ENCODE measurements at places on chromosomes 5 and 9. TPM values are rescaled to one million over a fixed set of nuclear protein-coding genes. Genes with fewer than 3 reads are reported as not detected.

Gene SLC4A9
- not detected for total RNA-seq

Gene BARHL1
- total RNA-seq: not detected

Gene LCN15
- not detected for total RNA-seq

Gene F12
- 1.7 TPM for total RNA-seq

Gene ST8SIA4
- 5.3 TPM for total RNA-seq

Gene TMC1
- total RNA-seq: 2.2 TPM

Gene AGXT2
- not detected for total RNA-seq

Gene TCF7
- 0.57 TPM for total RNA-seq

Gene IL9
- total RNA-seq: not detected

Gene AQP3
- 0.36 TPM for total RNA-seq

Gene PAM
- 142 TPM for total RNA-seq

Gene ALDOB
- not detected for total RNA-seq

Gene TMEM38B
- 12.4 TPM for total RNA-seq

Gene NRG2
- 0.93 TPM for total RNA-seq

Gene GAPVD1
- 96.2 TPM for total RNA-seq

Gene SCGB3A1
- not detected for total RNA-seq

Gene IL5
- not detected for total RNA-seq

Gene DIAPH1
- 62.2 TPM for total RNA-seq

Gene KCNT1
- total RNA-seq: not detected

Gene C5orf58
- not detected for total RNA-seq

Gene N4BP3
- total RNA-seq: 16.0 TPM

Gene ADRA1B
- 0.13 TPM for total RNA-seq

Gene PTPRD
- total RNA-seq: 1.6 TPM

Gene ANXA2R
- total RNA-seq: 2.1 TPM

Gene CDO1
- total RNA-seq: 3.5 TPM

Gene KCNN2
- total RNA-seq: 0.36 TPM

Gene PCDHAC2
- total RNA-seq: 1.8 TPM

Gene FCN1
- not detected for total RNA-seq

Gene PCDHB4
- 0.13 TPM for total RNA-seq

Gene FOXD4L4
- 0.29 TPM for total RNA-seq

Gene CCDC152
- total RNA-seq: 4.0 TPM

Gene SOHLH1
- not detected for total RNA-seq

Gene P4HA2
- 39.1 TPM for total RNA-seq

Gene RANBP17
- 8.0 TPM for total RNA-seq

Gene UGT3A1
- total RNA-seq: not detected

Gene FOXI1
- not detected for total RNA-seq

Gene FBP2
- total RNA-seq: not detected

Gene LSM11
- total RNA-seq: 10.5 TPM

Gene TPPP
- total RNA-seq: 0.36 TPM

Gene PURA
- total RNA-seq: 20.3 TPM

Gene PFN3
- not detected for total RNA-seq

Gene TGFBI
- total RNA-seq: 11.7 TPM

Gene TSSK1B
- total RNA-seq: not detected

Gene FAM221B
- not detected for total RNA-seq

Gene CMYA5
- total RNA-seq: 0.13 TPM

Gene NXNL2
- not detected for total RNA-seq
